ENCODE measurements at places on chromosomes 11 and 22.

GRCh38 chr11:85316967-85317366, 310.2 kb downstream of the DLG2 start:
- no peak for DNase-seq

GRCh38 chr11:15114501-15115475, at the start of gene INSC:
INSC (plus strand) TSS chr11:15114923; CDS start chr11:15149175, 34,252 bp downstream.
- peak; percentile 32 for DNase-seq

DNA sequence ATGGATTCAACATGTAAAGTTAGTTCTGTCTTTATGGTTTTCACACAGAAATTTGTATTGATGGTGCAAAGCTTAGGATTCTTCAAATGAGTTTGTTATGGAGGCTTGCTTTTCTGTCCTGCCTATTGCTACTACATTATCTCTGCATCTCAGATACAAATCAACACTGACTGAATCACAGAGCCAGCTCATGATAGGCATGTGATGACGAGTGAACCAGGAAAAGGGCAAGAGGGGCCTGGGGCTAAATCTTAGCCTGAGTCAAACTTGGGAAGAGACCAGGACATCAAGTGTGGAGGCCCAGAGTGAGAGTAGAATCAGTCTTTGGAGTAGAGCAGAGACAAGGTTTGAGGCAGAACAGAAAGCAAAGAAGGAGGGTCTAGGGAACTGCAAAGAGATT, 107.1 kb upstream of the CD44 start:
- no peak for DNase-seq

- DNase-seq: no peak
These were observed 151.2 kb downstream of the PGR start for GRCh38 chr11:100978442-100978841.

GRCh38 chr11:17922416-17922788, 90.4 kb downstream of the SERGEF start:
- no peak for DNase-seq

Measured in myocyte (in vitro differentiated cells).